ENCODE measurements at places on chromosomes 7 and 10. TPM values are rescaled to one million over a fixed set of nuclear protein-coding genes. Genes with fewer than 3 reads are reported as not detected.

PLXDC2 gene
- 0.05 TPM for total RNA-seq

HOXA6 gene
- 1.6 TPM for total RNA-seq

KAZALD1 gene
- 2.9 TPM for total RNA-seq

RADIL gene
- 2.7 TPM for total RNA-seq

VWA2 gene
- 0.05 TPM for total RNA-seq

MYOZ1 gene
- total RNA-seq = not detected

All from A549 treated with Hydrocortisone at 1 μM for 4 hours (cell line).